ENCODE measurements at places on chromosomes 4 and X.

- DNase-seq: no peak
Observed at GRCh38 chr4:189185810-189186432, 754.8 kb upstream of the FRG1 start.

- no peak for DNase-seq
Observed at GRCh38 chr4:82489076-82489475, 58.7 kb downstream of the ENOPH1 start.

GRCh38 chr4:90095000-90095399 is 32.2 kb upstream of the CCSER1 start:
- no peak for DNase-seq

GRCh38 chr4:53306729-53307128 is 59.1 kb downstream of the SCFD2 start:
- no peak for DNase-seq

DNA sequence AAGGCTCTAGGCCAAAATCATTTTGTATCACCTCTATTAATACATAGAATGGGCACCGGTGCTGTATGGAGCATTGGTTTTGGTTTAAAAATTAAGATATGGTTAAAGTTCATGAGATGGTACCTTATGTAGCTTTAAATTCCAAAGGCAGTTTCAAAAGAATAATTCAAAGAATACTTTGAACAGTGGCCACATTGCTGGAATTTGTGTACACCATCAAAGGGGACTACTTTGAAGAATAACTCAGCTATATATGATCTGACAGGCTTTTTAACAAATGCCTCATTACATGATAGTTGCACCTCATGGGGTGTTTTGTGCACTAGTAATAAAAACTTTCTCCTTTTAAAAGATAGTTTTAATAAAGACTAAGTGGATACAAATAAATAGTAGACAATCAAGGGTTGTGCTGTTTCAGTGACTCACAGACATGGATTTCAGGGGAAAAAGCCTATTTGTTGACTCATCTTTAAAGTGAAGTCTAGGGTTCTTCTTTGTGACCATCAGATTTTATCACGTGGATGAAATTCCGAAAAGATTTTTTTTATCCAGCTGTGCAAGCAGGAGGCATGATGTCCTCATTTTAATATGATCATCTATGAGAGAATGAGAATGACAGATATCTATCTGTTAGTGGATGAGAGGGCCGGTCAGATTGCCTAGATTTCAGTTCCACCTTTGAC is 12.8 kb downstream of the MTM1 start:
- DNase-seq: no peak

- no peak for DNase-seq
Observed at GRCh38 chrX:47843363-47843762, 6.7 kb downstream of the ZNF81 start.

GRCh38 chr4:24364852-24365251 is 219.5 kb downstream of the DHX15 start:
- DNase-seq: no peak

DNA sequence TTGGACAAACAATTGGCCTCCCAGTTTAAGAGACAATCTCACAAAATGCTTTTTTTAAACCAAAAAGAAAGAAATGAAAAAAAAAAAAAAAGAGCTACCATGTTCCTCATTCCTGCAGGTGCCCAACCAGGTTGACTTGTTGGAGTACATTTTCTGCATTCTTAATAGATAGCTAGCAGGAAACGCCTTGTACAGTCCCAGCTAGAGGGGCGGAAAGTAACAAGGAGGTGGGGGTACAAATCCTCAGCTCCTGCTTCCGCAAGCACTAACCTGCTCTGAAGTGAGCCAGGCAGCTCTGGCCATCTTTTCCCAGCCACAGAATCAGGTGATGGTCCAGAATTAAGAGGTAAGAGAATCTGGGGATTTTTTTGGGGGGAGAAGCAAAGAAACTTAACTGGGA is at the start of gene VGLL1:
TSS of gene VGLL1 (plus strand) at position 265 of the 400 bp plus-strand sequence. CDS start 3,806 bp downstream, outside the sequence.
- no peak for DNase-seq

DNA sequence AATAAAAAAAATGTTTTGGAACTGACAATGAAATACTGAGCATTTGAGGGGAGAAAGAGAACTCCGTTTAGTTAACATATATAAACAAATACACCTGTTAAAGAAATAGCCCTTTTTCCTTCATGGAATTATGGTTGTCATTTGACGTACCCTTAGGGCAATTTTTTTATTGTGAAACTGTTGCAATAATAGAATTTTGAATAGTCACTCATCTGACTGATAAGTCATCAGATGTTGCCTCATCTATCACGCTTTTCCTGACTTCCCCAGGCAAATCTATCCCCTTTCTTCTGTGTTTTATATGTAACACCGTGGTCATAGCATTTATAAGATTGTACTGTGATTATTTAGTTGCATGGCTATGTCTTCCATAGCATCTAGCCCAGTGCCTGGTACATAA is 69.0 kb upstream of the HDAC8 start:
- no peak for DNase-seq

GRCh38 chr4:159206427-159206871 is 103.6 kb downstream of the RAPGEF2 start:
- DNase-seq: no peak

DNA sequence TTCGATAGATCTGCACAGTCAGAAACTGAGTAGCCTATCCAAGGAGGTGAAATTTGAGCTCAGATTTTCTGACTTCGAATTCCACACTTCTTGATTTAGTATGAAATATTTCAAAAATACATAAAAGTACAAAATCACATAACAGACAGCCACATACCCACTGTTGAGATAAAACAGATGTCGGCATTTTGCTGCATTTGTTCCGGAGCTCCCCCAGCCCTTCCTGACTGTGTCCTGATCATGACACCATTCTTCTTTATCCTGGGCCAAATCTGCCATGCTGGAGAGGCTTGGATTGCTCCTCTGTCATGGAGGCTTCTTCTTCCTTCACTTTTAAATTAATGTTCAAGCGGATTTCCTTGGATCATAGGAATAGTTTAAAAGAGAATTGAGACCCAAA is 124.2 kb upstream of the RBPJ start:
- DNase-seq: peak; percentile 17

- DNase-seq: no peak
Observed at GRCh38 chr4:77344001-77344400, 187.0 kb downstream of the CCNG2 start.

GRCh38 chr4:74934016-74934831 is 1.3 kb downstream of the PARM1 start:
- peak; percentile 25 for DNase-seq

GRCh38 chr4:23500894-23501449 is 388.9 kb downstream of the PPARGC1A start:
- DNase-seq: no peak

GRCh38 chr4:153221783-153222706 is 17.8 kb downstream of the TRIM2 start:
- DNase-seq: peak; percentile 73

DNA sequence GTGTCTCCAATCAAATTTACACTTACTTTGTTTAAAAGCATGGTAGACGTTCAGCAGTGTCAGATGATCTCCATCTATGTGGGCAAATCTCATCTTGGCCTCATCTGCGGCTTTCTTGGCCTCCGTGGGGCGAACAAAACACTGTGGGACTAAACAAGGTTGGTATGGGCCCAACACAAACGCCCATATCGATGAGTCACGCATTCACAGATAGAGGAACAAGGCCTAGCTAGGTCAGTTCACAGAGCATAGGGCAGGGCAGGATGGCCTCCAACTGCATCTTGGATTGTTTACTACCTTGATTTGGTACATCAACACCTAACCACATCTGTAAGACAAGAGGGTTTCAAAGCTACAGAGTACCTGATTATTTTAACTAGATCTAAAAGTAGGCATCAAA is 47.3 kb downstream of the DHX15 start:
- no peak for DNase-seq

DNA sequence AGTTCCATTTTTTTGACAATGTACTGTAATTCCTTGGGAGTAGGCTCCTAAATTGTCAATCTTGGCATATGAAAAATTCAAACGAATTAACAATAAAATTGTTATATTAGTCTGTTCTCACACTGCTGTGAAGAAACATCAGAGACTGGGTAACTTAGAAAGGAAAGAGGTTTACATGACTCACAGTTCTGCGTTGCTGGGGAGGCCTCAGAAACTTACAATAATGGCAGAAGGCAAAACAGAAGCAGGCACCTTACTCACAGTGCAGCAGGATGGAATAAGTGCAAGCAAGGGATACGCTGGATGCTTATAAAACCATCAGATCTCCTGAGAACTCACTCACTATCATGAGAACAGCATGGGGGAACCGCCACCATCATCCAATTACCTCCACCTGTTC is 246.4 kb upstream of the TRAM1L1 start:
- DNase-seq: no peak

DNA sequence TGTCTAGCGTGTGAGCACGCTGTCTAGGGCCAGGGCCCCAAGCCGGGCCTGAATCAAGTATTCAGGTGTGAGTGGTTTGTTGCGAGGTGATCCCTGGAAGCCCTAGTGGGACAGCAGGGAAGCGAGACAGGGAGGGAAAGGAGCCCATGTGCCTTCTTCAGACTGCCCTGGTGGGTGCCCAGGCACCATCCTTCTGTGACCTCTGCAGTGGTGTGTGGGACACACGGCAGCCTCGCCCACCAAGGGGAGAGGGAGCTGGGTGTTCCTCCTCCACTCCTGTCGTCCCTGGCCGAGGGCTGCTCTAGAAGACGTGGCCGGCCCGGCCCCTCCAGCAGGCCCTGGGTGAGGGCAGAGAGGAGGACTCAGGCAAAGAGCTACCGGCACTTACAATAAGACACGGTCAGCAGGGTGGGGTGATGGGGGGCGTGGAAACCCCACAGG is 47.4 kb downstream of the HTRA3 start:
- DNase-seq: no peak

GRCh38 chrX:69066966-69067525 is 98.2 kb downstream of the PJA1 start:
- no peak for DNase-seq

GRCh38 chrX:13888284-13888683 is 71.4 kb upstream of the GPM6B start:
- no peak for DNase-seq

- no peak for DNase-seq
Observed at GRCh38 chr4:147327322-147327721, 153.6 kb upstream of the EDNRA start.

- no peak for DNase-seq
Observed at GRCh38 chr4:122516376-122516775, 59.9 kb upstream of the IL2 start.

- no peak for DNase-seq
Observed at GRCh38 chr4:18914182-18914581, 892.6 kb upstream of the LCORL start.

DNA sequence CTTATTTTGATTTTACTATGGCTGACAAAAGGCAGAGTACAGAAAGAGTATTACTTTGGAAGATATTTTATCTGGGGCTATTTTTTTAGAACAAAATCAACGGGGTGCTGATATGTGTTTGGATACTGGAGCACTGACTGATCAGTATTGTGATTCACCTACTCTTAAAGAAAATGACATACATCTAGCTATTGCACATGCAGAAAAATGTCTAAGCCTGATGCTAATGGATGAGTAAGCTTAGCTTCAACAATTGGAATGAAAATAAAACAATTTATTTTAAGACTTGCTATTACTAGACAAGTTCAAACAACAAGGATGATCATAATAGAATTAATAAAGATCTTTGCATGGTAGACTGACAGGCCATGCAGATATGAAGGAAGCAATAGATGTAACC is 262.0 kb downstream of the PPP1R2C start:
- DNase-seq: no peak

GRCh38 chr4:173360587-173361221 is 10.1 kb upstream of the SAP30 start:
- DNase-seq: no peak

GRCh38 chr4:76905521-76905920 is 7.6 kb upstream of the SOWAHB start:
- DNase-seq: no peak

DNA sequence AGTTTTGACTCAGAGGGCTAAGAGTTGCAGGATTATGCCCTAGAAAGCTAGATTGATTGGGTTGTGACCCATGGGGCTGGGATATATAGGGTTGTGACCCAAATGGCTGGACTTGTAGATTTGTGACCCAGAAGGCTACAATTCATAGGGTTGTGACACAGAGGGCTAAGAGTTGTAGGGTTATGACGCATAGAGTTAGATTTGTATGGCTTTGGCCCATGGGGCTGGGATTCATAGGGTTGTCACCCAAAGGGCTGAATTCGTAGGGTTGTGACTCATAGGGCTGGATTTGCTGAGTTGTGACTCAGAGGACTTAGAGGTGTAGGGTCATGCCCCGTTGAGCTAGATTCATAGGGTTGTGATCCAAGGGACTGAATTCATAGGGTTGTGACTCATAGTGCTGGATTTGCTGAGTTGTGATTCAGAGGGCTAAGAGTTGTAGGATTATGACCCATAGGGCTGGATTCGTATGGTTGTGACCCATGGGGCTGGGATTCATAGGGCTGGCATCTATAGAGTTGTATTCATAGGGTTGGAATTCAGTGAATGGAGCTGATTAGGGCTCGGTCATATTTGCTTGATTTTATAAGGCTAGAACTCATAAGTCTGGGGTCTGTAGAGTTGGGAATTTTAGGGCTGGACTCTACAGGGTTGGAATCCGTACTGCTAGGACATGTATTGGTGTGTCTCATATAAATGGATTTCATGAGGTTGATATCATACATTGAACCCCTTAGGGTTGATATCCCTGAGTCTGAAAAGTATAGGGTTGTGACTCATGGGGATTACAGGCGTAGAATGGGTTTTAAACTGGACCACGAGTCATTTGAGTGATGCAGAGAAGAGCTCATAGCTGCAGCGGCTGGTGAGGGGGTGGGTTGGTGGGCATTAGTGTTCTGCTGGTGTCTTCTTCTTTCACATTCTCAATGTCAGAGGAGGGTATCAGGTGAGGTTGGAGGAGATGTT is 125.7 kb downstream of the CRLF2 start:
- no peak for DNase-seq

DNA sequence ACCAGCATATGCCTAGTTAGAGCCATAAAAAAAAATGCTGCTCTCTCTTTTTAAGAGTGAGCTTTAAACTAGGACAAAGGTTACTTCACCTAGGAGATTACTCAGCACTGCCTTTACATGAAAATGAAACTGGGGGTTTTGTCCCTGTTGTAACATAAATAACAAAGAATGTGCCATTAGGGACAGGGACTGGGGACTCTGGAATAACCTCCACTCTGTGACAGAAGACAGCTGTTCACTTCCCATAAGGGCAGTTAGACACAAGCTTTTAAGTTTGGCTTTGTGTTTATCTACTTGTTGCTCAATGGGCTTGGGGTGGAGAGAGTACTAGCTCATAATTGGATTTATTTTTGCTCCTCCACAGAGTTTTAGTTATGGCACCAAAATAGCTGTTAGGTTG is 11.9 kb downstream of the ENPEP start:
- no peak for DNase-seq

DNA sequence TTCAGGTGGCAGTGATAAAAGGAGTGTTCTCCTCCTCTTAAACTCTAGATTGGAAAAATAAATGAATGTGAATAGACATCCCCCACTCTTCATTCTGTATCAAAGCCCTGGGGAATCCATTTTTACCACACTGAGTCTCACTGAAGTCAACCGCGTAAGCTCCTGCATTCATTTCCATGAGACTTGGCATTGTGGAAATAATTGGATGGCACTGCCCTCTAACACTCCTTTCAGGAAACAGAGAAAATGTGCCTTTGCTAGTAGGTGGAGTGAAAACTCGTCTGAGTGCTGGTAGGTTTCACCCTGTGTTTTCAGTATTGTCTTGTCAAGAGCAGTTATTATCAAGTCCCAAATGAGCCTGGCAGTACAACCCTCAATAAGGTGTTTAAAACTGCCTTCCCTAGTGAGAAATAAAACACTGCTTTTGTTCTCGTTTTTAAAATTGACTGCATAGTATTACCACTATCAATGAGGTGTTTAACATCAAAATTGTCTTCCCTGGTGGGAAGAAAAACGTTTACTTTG is 9.7 kb upstream of the CDKN2AIP start:
- no peak for DNase-seq

GRCh38 chr4:85368932-85369331 is 106.0 kb upstream of the ARHGAP24 start:
- DNase-seq: no peak

Data from SK-N-DZ (cell line).